ENCODE measurements at places on chromosomes 1 and 21.
A peak's percentile ranks its signal among the peaks of the same experiment; 100 is the strongest.

DNA sequence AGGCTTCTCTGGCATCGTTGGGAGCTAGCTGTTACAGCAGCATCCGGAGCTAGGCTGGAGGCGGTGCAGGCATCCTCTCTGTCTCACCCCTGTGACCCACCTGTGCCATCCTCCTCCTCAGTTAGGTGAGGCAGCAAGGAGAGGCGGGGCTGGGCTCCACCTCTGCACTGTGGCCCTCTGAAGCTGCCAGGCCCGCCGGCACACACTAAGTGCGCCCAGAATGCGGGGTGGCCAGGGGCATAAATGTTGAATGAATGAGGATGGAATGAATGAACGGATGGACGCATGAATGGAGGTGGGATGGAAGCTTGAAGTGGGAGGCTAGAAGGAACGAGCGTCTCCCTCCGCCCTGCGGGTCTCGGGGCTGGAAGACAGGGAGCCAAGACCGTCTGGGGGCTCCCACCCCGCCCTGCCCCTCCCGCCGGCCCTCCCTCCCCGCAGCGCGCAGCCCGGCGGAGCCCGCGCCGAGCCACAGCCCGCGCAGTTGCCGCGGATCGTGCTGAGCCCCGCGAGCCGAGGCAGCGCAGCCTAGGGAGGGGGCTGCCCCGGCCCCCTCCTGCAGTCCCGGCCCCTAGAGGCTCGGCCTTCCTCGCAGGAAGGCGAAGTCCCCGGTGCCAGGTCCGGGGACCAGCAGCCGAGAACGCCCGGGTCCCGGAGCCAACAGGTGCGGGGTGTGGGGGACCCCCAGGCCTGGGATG lies at the start of gene HCRTR1:
Gene HCRTR1, plus strand, starts transcription at position 472 of the 698 bp plus-strand sequence. CDS start 1,504 bp downstream, outside the sequence.
- no peak for DNase-seq

DNA sequence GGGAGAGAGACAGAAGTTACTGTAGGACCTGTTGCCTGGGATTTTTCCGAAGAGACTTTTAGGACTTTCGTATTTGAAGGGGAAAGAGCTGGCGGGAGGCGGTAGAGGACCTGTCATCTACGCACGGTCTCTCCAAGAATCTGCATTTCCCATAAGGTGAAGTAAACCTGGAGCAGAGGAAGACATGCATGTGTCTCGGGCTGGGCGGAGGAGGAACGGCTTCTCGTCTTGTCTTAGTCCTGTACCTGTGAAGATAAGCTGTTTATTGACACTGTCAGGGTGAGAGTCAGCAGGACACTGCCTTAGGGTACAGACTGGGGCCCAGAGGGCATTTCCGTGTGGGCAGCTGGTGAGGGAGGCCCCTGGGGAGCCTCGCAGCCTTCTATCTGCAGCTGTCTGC lies 123.4 kb upstream of the COL6A1 start:
- DNase-seq, result no peak

DNA sequence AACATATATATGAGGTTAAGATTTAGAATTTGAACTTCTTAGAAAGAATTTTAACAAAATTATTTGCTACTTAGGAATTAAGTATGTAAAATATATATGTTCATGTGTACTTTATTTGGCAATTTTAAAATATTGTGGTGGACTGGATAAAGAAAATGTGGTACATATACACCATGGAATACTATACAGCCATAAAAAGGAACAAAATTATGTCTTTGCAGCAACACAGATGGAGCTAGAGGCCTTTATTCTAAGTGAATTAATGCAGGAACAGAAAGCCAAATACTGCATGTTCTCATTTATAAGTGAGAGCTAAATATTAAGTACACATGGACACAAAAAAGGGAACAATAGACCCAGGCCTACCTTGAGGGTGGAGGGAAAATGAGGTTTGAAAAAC lies 72.2 kb upstream of the FMN2 start:
- no peak for DNase-seq

- DNase-seq, result no peak
Observed at GRCh38 chr1:151596166-151596953, 15.5 kb upstream of the SNX27 start.

DNA sequence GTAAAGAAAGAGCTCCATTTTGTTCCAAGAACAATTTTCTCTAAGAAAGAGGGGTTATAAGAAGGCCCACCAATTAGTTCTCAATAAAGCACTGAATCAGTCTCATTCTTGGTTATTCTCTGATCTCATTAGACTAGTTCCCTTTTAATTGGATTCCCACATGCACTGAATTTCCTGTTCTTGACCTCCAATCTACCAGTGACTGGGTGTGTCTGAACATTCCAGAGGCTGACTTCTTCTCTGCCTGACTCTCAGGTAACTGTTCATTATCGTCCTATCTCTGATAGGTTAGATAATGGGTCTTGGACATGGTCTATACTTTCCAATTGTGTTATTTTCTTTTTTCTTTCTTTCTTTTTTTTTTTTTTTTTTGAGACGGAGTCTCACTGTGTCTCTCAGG lies 22.7 kb downstream of the PTGS2 start:
- DNase-seq, result no peak

DNA sequence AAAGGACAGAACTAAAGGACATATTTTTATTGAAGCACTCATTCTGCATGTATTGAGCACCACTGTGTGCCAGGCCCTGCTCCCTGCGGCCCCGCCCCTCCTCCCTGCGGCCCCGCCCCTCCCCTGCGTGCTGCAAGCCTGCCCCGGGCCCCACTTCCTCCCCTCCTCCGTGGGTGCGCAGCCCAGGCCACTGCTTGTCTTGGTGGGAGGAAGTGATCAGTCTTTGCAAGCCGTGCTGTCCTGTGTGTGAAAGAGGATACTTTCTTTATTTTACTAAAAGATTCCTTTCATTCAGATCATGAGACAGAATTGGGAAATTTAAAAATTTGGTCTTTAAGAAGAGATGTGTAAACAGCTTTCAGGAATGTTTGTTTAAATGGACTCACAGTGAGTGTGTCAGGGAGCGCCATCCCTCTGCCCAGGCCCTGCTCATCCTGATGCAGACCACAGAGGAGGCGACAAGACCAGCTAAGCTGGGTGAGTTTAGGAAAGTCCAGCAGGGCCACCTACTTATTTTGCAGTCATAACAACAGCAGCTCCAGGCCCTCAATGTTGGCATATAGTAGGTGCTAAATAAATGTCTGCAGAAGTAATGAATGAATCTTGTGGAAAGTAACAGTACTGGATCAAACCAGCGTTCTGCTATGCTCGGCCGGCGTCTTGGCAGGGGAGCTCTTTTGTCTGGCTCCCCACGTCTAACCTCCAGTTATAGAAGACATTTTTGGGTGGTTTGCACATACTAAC lies 88.3 kb upstream of the SELENON start:
- DNase-seq, result peak; percentile 32

DNA sequence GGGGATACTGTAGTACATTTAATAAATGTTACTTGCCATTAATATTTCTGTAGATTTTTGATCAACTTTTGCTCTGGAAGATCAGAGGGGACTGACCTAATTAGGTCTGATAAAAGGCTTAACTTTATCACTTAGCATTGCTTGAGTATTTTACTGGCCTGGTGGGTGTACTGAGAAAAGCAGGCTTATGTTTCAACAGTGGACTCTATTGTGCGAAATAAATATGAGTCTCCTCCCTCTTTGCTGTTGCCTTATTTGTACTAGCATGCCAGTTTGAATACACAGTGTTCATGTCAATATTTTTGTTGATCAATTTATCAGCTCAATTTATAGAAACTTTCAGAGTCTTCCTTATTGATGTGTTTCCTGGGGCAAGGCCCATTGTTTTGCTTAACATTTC lies 49.1 kb downstream of the EBNA1BP2 start:
- DNase-seq, result no peak

DNA sequence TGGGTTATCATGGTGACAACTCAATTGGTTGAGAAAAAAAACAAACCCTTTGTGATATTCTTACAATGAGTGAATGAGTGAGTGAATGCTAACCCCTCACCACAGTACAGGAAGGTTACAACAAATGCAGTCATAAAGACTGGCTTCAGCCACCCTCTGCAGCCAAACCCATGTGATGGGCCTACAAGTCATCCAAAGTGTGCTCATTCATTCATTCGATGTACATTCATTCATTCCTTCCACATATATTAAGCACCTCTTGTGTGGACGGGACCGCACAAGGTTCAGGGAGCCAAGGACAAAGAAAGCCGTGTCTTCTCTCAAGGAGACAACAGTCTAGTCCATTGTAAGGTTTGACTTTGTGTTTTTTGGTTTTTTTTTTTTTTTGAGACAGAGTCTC lies 49.4 kb downstream of the WDR4 start:
- no peak for DNase-seq

- no peak for DNase-seq
Observed at GRCh38 chr1:56838759-56839158, 15.8 kb upstream of the C8A start.

DNA sequence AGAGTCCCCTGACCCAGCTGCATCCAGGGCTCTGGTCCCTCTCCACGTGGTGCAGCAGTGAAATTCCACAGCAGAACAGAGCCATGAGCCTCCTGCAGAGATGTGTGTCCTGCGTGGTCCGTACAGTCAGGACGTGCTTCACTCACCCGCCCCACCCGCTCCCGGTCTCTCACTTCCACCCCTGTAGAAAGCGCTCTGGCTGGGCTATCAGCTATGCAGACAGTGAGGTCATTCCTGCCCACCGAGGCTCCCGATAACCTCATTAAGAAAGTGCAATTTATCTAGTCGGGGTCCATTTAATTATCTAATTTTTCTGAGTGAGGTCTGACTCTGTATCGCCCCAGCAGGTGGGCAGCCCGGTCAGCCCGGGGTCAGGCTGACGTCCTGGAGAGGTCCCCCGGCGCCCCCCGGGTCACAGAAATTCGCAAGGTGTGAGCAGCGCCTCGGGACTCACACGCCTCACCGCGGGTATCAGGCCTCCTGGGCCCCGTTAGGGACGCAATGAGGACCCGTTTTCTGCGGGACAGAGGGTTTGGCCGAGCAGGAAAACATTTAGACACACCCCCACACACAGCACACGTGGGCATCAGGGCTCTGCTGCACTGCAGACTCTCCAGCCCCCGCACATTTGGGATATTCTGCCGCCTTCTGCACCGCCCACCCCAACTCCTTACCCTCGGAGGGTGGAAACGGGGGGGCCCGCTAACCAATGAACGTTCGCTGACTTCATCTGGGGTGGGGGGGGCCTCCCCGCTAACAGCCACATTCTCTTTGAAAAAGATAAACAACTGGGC lies 76.7 kb downstream of the PRDM16 start:
- DNase-seq, result no peak

DNA sequence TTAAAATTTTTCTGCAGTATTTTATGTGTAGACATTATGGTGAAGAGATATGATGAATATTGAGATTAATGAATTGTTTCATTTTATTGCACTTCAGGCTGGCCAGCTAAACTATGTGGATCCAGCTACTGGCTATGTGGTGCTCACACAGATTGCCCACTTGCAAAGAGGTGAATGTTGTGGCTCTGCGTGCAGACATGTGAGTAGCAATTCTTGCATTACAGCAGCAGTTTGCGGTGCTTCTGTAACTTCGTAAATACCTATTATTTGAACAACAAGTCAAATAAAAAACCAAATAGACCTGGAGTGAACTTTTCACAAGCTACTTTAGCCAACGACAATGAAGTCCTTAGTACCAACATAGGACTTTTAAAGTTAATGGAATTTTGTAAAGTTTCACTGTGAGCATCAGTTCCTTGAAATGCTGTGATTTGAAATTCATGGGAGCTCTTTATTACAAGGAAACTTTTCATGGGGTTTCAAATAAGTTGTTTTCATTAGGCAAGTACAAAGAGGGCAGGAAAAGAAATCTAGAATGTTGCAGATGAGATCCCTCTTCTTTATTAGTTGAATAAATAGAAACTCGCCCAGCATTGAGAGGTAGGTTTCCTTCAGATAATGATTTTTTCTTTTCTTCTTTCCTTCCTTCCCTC lies 3.4 kb downstream of the C1orf53 start:
- DNase-seq, result no peak

DNA sequence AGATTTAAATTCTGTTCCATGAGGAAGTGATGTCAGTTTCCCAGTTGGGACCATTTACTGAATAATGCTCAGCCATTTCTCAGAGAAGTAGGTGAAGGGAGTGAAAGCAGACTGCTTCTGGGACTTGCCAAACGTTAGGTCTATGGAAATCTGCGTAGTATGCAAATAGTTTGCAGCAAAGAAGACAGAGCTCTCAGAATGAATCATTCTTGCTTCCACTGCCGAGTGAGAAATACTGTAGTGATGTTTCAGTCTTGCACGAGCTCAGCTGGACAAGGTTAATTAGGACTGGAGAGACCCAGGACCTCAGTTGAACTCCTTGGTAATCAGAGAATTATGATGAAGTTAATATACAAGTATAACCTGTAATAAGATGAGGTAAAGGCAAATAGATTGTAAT lies 317.7 kb upstream of the DAB1 start:
- DNase-seq, result no peak

DNA sequence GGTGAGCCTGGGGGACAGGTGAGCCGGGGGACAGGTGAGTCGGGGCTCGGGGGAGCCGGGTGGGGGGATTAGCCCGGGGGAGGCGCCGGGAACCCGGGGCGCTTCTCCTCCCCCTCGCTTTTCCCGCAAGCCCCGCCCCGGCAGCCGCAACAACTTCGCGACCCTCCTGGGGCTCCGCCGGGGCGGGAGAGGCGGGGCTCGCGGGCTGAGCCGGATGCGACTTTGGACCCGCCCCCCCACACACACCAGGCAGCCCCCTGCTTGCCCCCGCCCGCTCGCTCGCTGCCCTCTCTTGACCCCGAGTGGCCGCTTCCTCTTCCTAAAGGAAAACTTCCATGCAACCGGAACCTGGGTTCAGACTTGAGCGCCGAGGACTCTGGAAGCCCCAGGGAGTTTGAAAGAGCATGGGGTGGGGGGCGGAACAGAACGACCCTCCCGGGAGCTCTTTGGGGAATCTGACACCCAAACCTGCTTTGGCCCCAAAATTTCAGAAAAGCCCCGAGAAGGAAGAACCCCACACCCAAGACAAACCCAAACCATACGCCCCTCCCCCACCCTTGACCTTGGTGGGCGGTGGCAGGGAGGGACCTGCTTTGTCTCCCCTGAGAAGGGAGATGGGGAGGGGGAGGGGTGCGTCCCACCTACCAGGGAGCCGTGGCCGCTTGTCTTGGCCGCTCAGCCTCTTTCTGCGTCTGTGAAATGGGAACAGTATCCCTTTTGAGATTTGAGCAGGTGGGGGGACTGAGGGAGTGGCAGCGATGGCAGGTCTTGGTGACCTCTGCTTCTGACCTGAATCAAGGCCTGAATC lies 550 bp downstream of the ARHGEF16 start:
- DNase-seq, result no peak

DNA sequence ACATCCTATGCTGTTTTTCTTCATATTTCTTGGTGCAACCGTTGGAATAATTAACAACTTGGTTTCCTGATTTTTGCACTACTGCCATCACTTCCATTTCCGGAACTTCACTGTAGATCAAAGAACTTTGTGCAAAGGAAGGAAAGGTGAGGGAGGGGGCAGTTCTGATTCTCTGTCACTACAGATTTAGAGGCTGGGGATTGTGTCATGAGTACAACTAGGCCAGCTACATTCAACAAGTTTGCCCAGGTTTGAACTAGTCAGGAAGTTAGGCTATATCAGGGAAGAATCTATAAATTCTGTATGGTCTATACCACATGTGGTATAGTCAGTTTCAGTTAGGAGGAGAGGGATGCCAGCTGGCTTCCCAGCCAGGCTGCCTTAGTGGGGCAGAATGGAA lies 84.2 kb downstream of the RGL1 start:
- DNase-seq, result no peak

Data from activated CD8-positive, alpha-beta memory T cell treated with anti-CD3 and anti-CD28 coated beads for 1 hour (primary cell).